Fibroblast of gingiva (primary cell): ENCODE measurements at places on chromosomes 4 and X.

DNA sequence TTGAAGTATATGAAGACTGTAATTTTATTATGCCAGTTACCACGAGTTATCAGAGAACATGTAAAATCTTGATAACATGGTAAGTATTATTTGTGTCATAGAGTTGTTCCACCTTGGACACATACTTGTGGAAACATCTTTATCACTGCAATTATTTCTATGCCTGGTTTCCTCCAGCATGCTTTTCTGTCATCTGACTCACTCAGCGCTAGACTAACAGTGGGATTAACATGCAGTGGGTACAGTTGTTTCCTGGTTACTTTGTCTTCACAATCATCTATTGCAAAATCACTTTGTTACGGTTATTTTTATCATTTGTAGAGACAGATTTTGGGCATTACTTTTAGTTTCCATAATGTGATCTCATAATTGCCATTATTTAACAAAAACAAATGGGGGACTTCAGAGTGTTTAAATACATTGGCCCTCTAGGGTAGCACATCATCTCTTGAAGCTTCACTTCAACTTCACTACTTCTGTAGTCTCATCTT is at the start of gene STATH:
TSS of gene STATH (plus strand) at position 441 of the 491 bp plus-strand sequence. CDS start 2,472 bp downstream, outside the sequence.
- DNase-seq, result no peak

GRCh38 chr4:3689576-3690550 is 76.3 kb upstream of the ADRA2C start:
- DNase-seq, result no peak

DNA sequence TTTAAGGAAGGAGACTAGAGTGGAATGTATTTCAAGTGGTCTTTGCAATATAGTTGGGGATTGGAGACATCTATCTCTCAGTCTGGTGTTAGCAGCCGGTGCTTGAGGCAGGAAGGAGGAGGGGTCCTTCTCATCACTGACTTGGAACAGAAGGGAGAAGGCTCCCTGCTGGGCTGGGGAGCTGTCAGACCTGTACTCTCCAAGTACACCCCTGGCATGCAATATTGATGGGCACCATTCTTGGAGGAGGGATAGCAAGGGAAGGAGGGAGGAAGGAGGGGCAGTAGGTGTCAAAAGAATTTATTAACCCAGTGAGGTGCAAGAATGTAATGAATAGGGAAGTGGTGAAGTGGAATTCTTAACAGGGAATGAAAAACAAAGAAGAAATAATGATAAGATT is 338.8 kb downstream of the UNC5C start:
- no peak for DNase-seq

DNA sequence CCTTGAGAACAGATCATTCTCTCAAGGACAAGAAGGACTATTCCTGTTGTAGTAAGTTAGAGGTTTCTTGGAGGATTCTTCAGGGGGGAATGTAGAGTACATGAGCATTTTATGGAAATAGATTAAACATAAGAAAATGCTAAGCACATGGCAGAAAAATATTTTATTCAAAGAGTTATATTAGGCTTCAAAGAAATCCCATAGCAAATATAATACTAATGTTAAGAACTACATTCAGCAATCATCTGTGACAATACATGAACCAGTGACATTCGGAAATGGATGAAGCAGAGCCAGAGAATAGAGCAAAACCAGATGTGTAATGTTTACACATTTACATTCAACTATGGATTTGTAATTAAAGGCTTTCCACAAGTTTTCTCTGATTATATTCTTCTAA is 288.6 kb downstream of the NAF1 start:
- no peak for DNase-seq

DNA sequence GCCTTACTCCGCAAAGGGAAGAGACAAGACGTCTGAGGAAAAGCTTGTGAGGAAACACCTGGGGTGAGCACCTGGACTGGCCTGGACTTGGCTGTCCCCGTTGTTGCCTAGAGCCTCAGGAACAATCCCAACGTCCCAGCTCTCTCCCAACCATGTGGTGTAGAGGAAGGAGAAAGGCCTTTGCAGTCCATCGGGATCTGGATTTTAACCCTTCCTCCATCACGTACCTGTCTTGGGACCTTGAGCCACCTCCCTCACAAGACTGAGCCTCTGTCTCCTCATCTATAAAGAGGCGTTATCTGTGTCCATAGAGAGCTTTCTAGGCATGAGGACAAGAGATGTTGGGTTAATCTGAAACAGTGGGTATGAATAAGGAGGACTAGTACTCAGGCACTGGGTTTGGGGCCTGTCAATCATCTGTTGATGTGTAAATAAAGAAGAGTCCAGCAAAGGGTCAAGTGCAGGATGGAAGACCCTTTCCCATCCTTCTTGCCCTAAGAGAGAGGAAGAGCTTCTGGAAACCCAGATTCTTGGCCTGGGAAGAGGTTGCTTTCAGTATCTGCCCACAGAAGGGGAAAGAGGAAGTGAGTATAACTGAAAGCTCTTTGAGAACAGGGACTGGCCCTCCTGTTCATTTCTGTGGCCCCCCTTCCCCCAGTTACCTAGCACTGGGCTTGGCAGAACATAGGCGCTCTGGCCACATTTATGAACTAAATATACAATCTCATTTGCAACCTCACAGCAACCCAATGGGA is 137.1 kb downstream of the PJA1 start:
- no peak for DNase-seq

GRCh38 chr4:168892475-168892874 is 117.6 kb downstream of the CBR4 start:
- DNase-seq, result no peak

DNA sequence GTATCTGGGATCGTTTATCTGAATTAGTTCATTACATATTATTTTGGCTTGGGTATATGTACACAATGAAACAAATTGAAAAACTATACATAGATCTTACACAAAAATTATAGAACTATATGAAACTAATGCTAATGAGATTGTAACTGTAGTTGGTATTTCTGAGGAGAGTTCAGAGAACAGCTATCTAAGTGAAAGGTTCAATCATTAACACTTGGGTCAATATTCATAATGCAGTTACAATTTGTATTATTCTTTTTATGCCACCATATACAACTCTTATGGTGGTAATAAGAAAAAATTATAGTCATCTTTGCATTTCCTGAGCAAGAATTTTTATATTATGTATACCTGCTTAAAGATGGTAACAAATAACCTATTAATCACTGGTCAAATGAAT is 461.0 kb downstream of the GRXCR1 start:
- no peak for DNase-seq

- no peak for DNase-seq
These were observed 20.5 kb upstream of the DHRSX start for GRCh38 chrX:2521092-2521926.

- DNase-seq, result no peak
These were observed 82.7 kb downstream of the RAPGEF2 start for GRCh38 chr4:159185591-159186023.

DNA sequence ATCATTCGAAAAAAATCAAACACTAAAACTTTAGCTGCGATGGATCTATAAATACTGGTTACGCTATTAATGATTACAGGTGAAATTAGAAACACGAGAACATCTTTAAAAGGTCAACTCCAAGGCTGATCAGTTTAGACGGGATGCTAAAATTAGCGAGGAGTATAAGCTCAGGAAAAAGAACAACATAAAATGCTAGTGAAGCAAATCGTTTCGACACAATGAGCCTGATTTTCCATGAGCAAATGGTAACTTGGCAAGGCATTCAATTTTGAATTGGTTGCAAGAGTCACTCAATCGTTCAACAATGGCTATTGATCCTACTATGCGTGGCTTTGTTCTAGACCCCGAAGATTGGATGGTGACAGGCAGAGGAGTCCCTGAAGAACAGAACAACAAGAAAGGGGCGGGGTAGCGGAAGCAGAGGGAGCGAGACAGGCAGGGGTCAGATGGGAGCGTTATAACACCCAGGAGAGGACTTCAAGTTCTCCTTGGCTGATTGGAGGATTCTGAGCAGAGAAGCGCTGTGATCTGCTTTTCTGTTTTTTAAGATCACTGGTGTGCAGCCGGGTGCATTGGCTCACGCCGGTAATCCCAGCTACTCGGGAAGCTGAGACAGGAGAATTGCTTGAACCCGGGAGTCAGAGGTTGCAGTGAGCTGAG is 146.5 kb downstream of the RBM47 start:
- DNase-seq, result peak; percentile 16

DNA sequence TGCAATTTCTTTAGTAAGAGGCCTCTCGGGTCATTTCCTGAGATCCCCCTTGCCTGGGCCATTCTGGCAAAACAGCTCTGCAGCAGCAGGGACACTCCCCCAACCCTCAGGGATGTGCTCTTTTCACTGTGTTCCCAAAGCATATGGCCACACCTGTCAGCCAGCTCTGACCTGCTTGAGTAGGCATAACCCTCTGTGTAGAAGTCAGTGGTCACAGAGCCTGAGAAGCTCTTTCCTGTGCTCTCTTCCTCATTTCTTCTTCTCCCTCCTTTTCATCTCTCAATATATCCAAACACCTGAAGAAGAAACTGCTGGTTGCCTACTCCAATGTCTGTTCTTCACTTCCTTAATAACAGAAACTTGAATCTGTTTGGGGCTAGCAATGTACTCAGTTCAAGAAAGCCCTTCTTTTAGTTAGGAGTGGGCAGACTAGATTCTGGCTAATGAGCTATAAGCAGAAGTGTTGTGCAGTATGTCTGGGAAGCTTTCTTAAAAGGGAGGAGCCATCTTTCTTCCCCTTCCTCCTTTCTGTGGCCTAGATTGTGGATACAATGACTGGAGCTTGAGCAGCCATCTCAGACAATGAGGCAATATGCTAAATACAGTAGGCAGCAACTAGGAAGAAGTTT is 73.3 kb downstream of the PRPS1 start:
- no peak for DNase-seq
